ENCODE measurements at places on chromosomes 6 and 20.

- no peak for DNase-seq
Measured at GRCh38 chr6:20438462-20439070, 36.9 kb downstream of the E2F3 start.

GRCh38 chr20:34992751-34993417 lies 37.2 kb downstream of the MYH7B start:
- no peak for DNase-seq

GRCh38 chr6:128365520-128366160 lies 154.8 kb downstream of the PTPRK start:
- no peak for DNase-seq

DNA sequence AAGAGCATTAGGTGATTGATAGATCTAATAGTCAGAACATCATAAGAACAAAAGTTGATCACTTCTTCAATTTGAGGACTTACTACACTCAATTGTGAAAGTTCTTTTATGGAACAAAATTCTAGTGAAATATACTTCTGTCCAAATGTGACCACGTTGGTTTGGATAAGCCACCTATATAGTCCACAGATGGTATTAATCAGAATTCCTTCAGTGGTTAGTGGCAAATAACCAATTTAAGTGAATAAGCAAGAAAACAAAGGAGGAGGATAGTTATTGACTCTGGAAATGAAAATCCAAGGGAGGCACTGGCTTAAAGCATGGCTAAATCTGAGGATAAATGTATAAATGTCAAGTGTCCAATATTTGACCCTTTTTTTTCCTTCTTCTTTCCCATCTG lies 268.5 kb upstream of the MARCKS start:
- DNase-seq: no peak

- DNase-seq: no peak
Measured at GRCh38 chr6:125205931-125206330, 52.4 kb downstream of the TPD52L1 start.

GRCh38 chr20:49880177-49880576 lies 35.2 kb downstream of the SPATA2 start:
- DNase-seq: no peak

- DNase-seq: no peak
Measured at GRCh38 chr6:53369876-53370515, 21.2 kb upstream of the ELOVL5 start.

GRCh38 chr6:30735668-30736314 lies 6.7 kb downstream of the FLOT1 start:
- no peak for DNase-seq

DNA sequence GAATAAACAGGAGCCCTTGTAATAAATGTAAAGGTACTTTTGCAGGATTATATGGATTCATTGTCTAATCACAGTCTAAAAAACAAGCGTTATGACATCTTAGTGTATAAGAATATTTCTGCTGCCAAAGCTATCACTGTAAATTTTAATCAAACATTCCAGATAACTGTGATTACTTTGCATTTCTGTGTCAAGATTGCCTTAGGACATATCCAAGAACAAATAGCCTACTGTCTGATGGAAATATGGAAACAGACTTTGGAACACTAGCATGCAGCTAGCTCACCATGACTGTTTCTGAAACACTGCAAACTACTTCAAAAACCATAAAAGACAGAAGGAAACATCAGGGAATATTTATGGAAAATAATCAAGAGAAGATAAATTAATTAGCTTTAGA lies 248.7 kb upstream of the ASCC3 start:
- no peak for DNase-seq
